Suprapubic skin (tissue), 4 donors: ENCODE measurements at places on chromosomes 3 and 15. TPM values are rescaled to one million over a fixed set of nuclear protein-coding genes. Genes with fewer than 3 reads are reported as not detected.

DNA sequence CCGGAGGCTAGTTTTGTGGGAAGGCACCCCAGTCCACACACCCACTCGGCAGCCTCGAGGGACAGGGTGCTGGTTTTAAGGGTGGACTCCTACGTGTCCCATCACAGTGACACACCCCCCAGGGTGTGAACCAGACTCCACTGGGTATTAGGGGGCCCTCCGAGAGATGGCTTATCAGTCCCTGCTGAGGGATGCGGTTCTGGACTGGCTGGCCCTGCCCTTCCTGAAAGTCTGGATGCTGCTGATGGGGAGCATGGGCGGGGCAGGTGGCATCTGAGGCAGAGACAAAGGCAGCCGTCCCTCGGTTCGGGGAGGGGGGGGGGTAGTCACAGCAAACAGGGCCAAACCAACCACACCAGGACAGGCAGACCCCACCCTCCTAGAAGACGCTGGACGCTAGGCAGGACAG lies 939 bp upstream of the ULK3 start:
- H3K27ac ChIP-seq: peak overlapping the region; percentile 86
- no peaks in the 10 kb centered on the region for H3K27me3 ChIP-seq
- peaks cover 49% of the 10 kb centered on the region for H3K36me3 ChIP-seq
- peaks cover 38% of the 10 kb centered on the region for H3K4me1 ChIP-seq
- no peak for DNase-seq

GRCh38 chr15:74226761-74227540 lies 9.2 kb upstream of the CCDC33 start:
- peaks cover 56% of the 10 kb centered on the region for H3K27me3 ChIP-seq
- H3K36me3 ChIP-seq: no peaks in the 10 kb centered on the region
- H3K4me1 ChIP-seq: peaks cover 10% of the 10 kb centered on the region
- DNase-seq: no peak
- no peak overlapping the region for H3K27ac ChIP-seq
- H3K4me3 ChIP-seq: no peak overlapping the region

DNA sequence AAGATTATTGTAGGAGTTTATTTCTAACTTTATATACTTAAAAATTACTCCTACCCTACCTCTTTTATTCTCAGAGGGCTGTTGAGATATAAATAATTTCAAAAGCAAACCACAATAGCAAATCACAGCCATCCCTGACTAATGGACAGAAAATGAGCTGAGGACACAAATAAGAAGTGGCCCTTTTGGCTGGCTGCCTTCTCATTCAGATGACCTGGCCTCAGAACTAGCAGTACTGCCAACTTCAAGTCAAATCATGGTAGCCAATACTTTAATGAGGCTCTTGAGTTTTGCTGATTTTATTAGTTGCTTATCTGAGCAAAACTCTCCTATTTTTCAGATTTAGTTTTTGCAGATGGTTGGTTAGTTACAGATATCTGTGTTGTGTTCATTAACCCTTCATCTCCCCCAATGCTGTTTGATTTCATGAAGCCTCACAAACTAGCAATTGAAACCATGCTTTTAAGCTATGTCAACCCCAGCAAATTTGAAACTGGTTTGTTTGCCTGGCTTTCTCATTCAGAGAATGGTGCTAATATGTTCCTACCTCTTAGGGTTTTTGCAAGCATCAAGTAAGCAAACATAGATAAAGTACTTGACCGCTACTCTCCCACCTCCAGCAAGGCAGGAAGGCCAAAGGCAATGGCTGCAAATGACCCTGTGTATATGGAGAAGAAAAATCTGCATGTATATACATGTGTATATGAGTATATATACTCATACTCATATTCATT lies 73.4 kb upstream of the HACD2 start:
- H3K36me3 ChIP-seq: no peaks in the 10 kb centered on the region
- H3K27ac ChIP-seq: peak overlapping the region; percentile 73
- peaks cover 51% of the 10 kb centered on the region for H3K4me1 ChIP-seq
- no peak overlapping the region for H3K4me3 ChIP-seq
- no peak for DNase-seq

GRCh38 chr3:30832961-30833575 lies 61.4 kb downstream of the GADL1 start:
- H3K4me1 ChIP-seq: no peaks in the 10 kb centered on the region
- no peak overlapping the region for H3K27ac ChIP-seq
- DNase-seq: no peak

DNA sequence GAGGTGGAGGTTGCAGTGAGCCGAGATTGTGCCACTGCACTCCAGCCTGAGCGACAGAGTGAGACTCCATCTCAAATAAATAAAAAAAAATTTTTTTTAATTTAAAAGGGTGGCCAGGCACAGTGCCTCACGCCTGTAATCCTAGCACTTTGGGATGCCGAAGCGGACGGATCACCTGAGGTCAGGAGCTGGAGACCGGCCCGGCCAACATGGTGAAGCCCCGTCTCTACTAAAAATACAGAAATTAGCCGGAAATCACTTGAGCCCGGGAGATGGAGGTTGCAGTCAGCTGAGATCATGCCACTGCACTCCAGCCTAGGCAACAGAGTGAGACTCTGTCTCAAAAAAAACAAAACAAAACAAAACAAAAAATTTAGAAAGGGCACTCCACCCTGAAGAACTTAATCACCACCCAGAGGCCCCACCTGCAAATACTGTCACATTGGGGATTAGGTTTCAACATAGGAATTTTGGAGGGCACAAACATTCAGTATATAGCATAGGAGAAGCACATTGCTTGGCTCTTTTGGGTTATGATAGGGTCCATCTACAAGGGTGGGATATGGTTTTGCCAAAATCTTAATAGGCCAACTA lies 7.1 kb upstream of the YEATS2 start:
- DNase-seq: no peak
- H3K27me3 ChIP-seq: no peaks in the 10 kb centered on the region
- no peak overlapping the region for H3K4me3 ChIP-seq
- H3K36me3 ChIP-seq: no peaks in the 10 kb centered on the region
- no peaks in the 10 kb centered on the region for H3K4me1 ChIP-seq
- no peak overlapping the region for H3K27ac ChIP-seq

DNA sequence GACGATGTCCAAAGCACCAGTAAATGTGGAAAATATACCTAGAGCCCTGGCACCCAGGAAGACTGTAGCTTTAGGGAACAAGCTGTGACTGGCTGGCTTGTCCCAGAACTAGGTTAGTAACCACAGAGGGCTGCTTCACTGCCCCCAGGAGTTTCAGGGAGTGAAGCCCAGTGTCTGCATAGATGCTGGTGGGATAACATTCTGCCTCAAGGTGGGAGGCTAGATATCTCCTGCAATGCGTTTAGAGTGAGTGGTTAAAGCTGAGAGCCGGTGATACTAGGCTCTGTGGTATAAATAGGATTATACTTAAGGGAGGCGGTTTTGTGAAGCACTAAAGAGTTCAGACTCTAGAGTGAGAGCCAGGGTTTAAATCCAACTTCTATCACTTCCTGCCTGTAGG lies 11.7 kb upstream of the CP start:
- no peaks in the 10 kb centered on the region for H3K4me1 ChIP-seq
- H3K4me3 ChIP-seq: no peak overlapping the region
- H3K36me3 ChIP-seq: no peaks in the 10 kb centered on the region
- DNase-seq: no peak
- H3K27me3 ChIP-seq: no peaks in the 10 kb centered on the region

DNA sequence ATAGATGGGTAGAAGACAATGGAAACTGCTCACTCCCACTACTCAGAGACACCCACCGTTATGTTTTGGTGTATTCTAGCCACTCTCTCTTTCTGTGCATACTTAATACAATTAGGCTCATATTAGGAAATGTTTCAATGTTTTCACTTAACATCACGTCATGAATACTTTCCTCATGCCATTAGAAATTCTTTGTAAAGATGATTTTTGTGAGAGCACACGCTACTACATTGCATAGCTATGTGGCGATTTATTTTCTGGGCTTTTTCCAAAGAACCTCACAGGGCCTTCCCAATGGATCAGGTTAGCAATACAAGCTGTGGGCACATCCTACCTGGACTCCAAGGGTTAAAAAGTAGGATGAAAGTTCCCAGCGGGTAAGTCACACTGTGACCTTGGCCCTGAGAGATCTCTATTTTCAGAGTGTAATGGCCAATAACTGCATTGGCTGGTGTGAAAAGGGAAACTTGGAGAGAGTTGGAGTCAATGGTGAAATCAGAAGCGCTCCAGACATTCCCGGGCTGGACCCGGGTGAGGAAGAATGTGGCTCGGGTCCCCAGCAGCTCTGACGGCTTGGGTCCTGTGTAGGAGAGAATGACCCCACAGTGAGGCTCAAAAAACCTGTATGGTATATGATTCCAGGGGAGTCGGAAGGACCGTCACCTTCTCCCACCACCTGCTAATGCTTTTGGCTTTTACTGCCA lies 25.8 kb upstream of the TGM5 start:
- peaks cover 22% of the 10 kb centered on the region for H3K27me3 ChIP-seq
- no peak overlapping the region for H3K4me3 ChIP-seq
- DNase-seq: no peak
- H3K36me3 ChIP-seq: no peaks in the 10 kb centered on the region

DNA sequence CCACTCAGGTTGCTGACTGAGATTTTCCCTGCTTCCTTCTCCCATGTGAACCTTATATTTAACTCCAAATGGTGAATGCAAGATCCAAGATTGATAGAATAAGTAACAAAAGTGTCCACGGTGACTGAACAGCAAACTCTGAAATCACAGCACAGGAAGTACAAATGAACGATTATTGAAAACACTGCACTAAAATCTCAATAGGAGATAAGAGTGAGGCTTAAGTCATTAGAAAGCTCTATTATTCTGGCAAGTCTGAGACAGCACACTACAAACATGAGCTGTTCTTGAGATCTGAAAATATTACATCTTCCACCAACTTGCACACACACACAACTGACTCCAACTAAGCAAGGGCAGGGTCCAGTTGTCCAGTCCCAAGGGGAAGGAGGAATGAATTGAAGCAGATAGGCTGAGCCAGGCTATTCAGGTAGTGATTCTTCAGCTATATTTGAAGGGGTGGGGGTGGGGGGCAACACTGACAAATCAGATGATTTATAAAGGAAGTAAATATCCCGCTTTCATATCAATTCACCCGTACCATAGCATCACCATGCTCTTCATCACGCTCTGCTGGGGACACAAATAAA lies 2.9 kb downstream of the ZNF385D start:
- no peak overlapping the region for H3K27ac ChIP-seq
- no peaks in the 10 kb centered on the region for H3K27me3 ChIP-seq
- peaks cover 7% of the 10 kb centered on the region for H3K4me1 ChIP-seq
- no peak for DNase-seq
- peak overlapping the region; percentile 43 for H3K4me3 ChIP-seq
- H3K36me3 ChIP-seq: no peaks in the 10 kb centered on the region

- no peaks in the 10 kb centered on the region for H3K36me3 ChIP-seq
- no peak overlapping the region for H3K4me3 ChIP-seq
Measured at GRCh38 chr3:97161169-97161568, 346.8 kb downstream of the EPHA6 start.

- no peak overlapping the region for H3K4me3 ChIP-seq
- H3K36me3 ChIP-seq: no peaks in the 10 kb centered on the region
- peaks cover 69% of the 10 kb centered on the region for H3K4me1 ChIP-seq
Measured at GRCh38 chr3:66483006-66483405, 17.8 kb downstream of the LRIG1 start.

- no peak for DNase-seq
- H3K27ac ChIP-seq: no peak overlapping the region
- no peaks in the 10 kb centered on the region for H3K36me3 ChIP-seq
- H3K27me3 ChIP-seq: no peaks in the 10 kb centered on the region
- H3K4me3 ChIP-seq: no peak overlapping the region
- H3K4me1 ChIP-seq: peaks cover 13% of the 10 kb centered on the region
Measured at GRCh38 chr15:56821721-56822425, 88.6 kb upstream of the ZNF280D start.

DNA sequence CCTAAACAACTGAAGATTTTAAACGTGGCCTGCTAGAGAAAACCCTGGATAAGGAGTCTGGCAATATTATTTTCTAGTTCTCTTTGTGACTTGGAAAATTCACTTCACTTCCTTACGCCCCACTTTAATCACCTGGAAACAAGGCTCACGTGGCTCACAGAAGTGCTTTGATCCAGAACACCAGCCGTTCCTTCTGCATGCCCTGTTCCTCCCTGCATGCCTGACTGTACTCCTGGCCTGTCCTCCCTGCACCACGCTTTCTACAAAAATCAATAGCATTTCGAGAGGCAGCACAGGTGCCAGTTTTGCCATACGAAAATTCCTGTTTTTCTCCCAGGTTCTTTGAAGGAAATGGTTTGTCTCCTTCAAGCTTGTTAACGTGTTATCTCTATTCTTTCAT lies 474.2 kb upstream of the RGMA start:
- H3K27me3 ChIP-seq: no peaks in the 10 kb centered on the region
- H3K4me3 ChIP-seq: no peak overlapping the region
- no peaks in the 10 kb centered on the region for H3K36me3 ChIP-seq
- H3K27ac ChIP-seq: no peak overlapping the region
- DNase-seq: no peak

DNA sequence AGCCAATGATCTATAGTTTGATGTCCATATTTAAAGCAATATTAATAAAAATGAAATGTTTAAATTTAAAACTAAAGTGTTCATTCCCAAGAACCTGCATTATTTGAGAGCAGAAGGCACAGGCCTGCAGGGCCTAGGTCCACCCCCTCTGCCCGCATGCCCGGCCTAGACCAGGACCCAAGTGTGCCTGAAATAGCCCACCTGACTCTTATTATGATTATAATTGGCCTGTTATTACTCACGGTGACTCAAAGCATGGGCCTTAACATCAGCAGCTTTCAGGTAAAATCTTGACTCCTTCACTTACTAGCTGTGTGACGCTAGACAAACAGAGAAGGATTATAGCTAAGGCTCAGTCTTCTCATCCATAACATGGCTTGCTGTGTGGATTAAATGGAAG lies 128.8 kb downstream of the PLCL2 start:
- no peaks in the 10 kb centered on the region for H3K27me3 ChIP-seq
- no peaks in the 10 kb centered on the region for H3K4me1 ChIP-seq
- H3K36me3 ChIP-seq: peaks cover 6% of the 10 kb centered on the region
- DNase-seq: no peak
- no peak overlapping the region for H3K27ac ChIP-seq

GRCh38 chr3:23587513-23587912 lies 218.2 kb upstream of the UBE2E1 start:
- no peak overlapping the region for H3K27ac ChIP-seq
- no peak for DNase-seq
- no peaks in the 10 kb centered on the region for H3K27me3 ChIP-seq
- no peak overlapping the region for H3K4me3 ChIP-seq
- H3K4me1 ChIP-seq: no peaks in the 10 kb centered on the region

- H3K4me3 ChIP-seq: no peak overlapping the region
- H3K27ac ChIP-seq: no peak overlapping the region
- H3K27me3 ChIP-seq: no peaks in the 10 kb centered on the region
- no peaks in the 10 kb centered on the region for H3K4me1 ChIP-seq
- no peak for DNase-seq
- no peaks in the 10 kb centered on the region for H3K36me3 ChIP-seq
Measured at GRCh38 chr3:56702490-56703315, 19.6 kb upstream of the TASOR start.

Gene ZNF860
- total RNA-seq: 2.0 TPM

Gene MUSTN1
- 1.6 TPM for total RNA-seq

Gene CFAP100
- total RNA-seq: not detected

Gene CNTN4
- 0.60 TPM for total RNA-seq

Gene CD96
- total RNA-seq: 0.55 TPM

Gene SPTBN5
- 1.3 TPM for total RNA-seq
